NCI-H2081 treated with DMSO at 0.1 percent for 48 hours (cell line): ENCODE measurements at places on chromosomes 2 and 18.
A peak's percentile ranks its signal among the peaks of the same experiment; 100 is the strongest.

DNA sequence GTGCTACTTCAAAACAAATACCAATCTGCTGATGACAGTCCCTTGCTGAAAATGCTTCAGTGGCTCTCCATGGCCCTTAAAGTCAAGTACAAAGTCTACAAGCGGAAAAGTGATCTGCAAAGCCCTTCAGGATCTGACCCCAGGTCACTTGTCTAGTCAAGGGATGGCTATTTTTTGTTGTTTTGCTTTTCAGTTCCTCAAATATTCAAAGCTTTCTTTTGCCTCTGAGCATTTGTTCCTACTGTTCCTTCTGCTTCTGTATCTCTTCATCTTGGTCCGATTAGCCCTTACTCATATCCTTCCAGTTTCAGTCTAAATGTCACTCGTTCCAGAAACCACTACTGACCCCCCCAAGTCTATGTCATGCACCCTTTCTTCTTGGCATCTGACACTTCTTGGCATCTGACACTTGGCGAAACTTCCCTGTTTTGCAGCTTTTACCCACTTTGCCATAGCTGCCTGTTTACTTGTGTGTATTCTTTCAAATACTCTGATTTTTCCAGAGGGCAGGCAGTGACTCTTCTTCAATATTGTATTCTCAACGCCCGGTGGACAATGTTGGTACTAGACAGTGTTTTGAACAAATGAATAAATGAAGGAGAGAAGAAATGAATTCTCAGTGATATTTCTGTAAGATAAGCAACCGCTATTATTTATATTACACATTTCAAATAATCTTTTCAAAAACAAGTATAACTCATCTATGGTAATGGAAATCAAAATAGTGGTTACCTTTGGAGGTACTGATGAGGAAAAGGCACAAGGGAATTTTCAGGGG, 175.9 kb upstream of the FN1 start:
- no peak for DNase-seq

GRCh38 chr2:158497486-158497885, 40.7 kb downstream of the PKP4 start:
- no peak for DNase-seq

- peak; percentile 29 for DNase-seq
Measured at GRCh38 chr18:59918320-59918755, 18.5 kb downstream of the PMAIP1 start.

DNA sequence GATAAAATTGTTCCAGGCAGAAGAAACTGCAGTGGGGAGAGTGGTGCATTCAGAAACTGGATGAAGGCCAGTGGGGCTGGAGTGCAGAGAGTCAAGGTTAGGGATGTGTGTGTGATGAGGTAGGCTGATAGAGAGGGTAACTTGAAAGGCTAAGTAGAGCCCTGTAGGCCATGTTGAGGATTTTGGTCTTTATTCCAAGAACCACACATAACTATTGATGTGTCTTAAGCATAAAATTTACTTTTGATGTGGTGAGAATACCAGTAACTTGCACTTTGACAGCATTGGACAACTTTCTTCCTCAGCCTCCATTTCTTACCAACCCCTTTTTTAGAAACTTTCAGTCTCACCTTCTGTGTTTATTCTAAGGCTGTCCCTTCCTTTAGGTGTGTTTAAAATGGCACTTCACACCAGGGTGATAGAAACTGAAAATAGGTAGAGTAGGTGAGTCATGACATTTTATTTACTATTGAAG, 22.6 kb downstream of the MTX2 start:
- DNase-seq, result no peak

DNA sequence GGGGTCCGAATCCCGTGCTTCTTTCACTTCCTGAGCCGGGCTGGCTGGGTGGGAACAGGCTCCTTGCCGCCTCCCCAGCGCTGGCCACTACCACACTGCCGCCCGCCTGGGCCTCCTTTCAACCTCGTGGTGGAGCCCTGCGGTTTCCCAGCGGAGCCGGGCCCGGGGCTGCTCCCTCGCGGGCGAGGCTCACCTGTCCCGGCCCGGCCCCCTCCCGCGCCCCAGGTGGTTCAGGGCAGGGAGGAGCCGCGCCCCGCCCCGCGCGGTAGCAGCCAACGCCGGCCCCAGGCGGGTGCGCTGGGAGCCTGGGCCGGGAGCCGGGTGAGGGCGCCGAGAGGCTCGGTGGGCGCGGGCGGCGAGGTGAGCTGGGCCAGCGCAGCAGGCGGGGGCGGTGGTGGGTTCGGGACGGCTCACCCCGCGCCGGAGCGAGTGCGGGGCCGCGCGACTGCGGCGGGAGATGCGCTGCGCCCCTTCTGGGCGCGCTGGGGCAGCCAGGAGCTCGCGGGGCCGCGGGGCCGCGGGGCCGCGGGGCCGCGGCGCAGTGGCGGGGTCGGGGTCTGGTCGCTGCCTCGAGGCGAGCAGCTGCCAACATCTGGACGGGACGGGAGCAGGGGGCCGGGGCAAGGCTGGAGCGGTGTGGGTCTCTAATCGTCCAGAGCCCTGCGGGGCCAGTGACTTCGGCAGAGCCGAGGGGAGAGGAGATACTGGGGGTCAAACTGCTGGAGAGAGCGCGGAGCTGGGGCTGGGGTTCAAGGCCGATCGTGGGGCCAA, at the start of gene LYPD6B:
TSS of gene LYPD6B (plus strand) at position 258 of the 771 bp plus-strand sequence. CDS start 92,250 bp downstream, outside the sequence.
- DNase-seq, result no peak

DNA sequence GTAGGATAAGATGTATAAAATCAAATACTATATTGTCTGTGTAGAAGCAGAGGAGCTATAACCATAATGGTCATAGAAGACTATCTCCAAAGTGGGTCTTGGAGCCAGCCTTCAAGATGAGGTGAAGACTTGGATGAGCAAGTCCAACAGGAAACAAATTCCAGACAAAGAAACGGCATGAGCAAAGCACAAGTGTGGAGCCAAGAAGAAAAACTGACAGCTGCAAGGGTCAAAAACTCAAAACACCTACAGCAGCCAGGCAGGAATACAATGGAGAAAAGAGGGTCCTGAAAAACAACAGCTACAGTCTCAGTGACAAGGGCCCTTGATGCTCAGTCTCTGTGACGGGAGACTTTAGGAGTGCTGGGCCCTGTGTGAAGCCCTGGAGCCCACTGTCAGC, 102.4 kb downstream of the STK39 start:
- no peak for DNase-seq

DNA sequence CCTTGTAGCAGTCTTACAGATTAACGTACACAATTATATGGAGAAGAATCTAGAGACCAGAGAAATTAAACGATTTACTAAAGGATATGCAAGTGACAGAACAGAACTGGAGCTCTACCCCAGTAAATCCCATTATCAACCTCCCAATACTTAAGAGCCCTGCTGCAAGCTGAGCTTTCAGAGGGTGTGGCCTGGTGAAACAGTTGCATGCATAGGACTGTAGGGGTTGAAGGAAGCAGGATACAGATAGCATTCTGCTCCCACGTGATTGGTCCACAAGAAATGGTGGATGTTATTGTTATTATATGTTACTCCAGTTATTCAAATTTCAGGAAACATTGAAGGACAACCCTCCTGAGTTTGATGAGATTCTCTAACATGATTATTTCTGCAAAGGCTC, 210.8 kb upstream of the THUMPD2 start:
- no peak for DNase-seq

DNA sequence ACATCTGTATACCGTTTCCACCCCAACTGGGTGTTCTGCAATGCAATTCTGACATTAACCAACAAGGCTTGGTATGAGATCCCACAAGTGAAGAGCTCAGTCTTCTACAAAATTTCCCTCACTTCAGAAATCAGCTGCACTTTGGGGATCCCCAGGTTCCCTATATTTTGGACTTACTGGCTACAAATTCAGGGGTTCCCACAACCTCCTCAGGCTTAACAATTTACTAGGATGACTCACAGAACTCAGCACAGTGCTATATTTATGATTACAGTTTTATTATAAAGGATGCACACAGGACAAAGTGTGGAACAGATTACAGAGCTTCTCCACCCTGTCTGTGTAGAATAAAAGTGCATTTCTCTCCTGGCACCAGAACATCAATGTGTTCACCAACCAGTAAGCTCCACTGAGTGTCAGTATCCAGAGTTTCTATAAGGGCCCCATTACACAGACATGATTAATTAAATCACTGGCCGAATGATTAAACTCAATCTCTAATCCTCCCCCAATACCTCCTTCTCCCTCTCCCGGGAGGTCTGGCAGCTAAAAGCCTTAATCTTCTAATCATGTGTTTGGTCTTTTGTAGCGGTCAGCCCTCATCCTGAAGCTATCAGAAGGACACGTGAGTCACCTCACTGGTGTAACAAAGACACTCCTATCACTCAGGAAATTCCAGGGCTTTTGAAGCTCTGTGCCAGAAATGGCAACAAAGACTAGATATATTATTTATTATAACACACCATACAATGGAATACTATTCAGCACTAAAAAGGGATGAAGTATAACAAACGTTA, 84.6 kb downstream of the SLC66A3 start:
- no peak for DNase-seq

GRCh38 chr2:204274991-204275390, 270.3 kb upstream of the PARD3B start:
- no peak for DNase-seq

GRCh38 chr2:165852394-165852793, 58.3 kb upstream of the GALNT3 start:
- DNase-seq, result no peak

DNA sequence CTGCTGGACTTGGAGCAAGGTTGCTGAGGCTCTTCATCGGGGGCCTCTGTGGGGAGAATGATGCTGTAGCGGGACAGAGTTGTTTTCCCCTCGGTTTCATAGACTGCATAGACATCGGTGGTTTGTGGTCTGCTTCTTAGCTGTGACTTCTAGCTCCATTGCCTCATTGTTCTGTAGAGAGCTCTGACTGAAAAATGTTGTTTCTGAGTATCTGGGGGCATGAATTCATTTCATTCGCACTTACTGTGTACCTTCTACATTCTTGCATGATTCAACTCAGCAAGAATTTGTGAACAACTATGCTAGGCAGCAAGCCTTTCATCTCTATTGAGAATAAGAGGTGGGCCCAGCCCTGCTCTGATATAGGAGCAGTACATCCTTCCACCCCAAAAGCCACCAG, 406.8 kb downstream of the NBAS start:
- DNase-seq, result no peak

- no peak for DNase-seq
Measured at GRCh38 chr2:226073496-226074160, 674.1 kb downstream of the NYAP2 start.

GRCh38 chr2:108588070-108588668, 53.9 kb downstream of the LIMS1 start:
- no peak for DNase-seq

DNA sequence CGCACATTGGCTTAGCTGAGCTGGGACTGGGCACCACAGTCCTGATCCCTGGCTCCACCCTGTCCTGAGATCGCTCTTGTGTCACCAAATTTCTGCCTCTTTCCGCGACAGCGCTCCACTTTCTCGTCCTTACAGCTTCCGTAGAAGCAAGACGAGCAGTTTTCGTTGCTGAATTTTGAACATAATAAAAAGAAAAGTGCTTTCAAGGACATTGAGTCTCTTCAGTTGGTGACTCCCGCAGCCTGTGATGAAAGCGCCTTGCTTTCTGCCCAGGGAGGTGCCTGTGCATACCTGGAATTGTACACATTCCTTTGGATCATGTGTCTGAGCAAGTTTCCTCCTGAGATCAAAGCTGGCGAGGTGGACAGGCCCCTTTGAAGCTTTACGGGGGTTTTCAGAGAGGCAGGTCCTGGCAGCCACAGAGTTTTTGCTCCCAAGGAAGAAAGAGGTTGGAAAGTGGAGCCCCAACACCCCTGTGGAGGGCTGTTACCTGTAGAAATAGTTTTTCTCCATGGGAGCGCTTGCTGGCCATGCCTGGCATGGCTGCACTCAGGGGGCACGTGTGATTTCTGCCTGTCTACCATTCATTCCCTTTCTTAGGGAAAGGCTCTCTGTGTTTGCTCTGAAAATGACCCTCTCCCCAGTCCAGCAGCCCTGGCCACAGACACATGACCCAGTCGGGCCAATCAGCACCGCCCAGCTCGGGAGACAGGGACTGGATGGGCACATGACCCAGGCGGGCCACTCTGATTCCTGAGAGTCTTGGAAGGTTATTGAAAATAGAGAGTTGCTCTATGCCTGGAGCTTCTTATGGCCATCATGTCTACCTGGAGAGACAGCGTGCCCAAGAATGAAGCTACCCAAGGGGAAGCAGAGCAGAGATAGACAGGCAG, 115.6 kb upstream of the OTOS start:
- no peak for DNase-seq

- DNase-seq, result no peak
Measured at GRCh38 chr2:26521054-26521912, 43.4 kb upstream of the OTOF start.

DNA sequence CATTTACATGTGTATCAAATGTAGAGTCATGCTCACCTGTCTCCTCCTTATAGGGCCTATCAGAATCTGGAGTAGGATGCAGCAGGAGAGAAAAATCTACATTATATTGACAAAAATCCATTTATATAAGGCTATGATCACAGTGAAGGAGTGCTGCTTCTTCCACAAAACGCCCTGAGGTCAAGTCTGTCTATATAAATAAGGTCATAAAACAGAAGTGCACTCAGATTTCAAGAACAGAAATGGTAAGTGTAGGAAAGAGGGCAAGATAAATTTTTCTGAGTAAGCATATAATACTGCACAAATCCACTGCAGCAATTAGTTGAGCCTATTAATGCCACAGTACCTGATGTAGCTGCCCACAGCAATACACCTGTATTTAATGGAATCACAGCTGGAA, 51.8 kb downstream of the COL5A2 start:
- peak; percentile 70 for DNase-seq

- peak; percentile 65 for DNase-seq
Measured at GRCh38 chr2:1972948-1973347, 228.6 kb upstream of the PXDN start.

- DNase-seq, result no peak
Measured at GRCh38 chr2:38763228-38763627, 12.1 kb upstream of the SRSF7 start.

GRCh38 chr2:196356332-196356731, 185.0 kb upstream of the STK17B start:
- DNase-seq, result no peak

DNA sequence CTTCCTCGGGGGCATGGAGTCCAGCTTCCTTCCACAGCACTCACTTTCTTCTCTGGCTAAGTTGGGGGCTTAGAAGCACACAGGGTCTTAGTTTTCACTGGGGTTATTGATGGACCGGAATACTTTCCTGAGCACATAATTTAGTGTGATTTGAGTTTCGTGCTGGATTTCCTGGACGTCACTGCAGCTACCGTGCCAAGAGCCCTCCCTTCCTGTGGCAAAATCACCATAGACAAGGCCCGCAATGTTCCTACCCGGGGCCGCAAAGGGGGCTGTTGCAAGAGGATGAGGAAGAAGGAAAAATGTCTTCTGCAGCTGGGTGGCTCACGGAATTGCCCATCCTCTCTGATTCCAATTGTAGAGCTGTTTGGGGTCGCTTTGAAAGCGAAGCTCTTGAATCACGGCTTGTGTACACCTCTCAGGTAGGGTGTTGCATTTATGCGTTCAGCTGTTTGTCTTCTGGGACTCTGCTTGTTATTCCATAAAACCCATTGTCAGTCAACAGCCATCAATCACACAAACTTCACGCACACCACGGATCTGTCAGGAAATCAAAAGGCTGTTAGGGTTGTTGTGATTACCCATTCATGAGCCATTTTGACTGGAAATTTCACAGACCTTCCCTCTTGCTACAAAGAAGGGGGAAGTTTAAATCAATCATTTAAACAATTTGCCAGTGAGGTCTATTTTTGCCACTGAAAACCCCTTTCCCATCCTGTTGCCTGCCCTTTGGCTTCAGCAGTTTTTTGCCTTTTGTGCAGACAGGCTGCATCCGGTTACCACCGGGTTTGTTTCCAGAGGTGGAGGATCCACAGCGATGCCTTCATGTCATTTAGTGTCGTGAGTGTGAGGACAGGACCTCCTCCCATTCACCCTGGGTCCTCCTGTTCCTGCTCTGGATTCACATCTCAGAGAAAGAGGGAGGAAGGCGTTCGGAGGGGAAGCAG, 36.0 kb downstream of the SMIM21 start:
- DNase-seq, result no peak
